M059J (cell line): ENCODE measurements at places on chromosomes 3 and 15.

DNA sequence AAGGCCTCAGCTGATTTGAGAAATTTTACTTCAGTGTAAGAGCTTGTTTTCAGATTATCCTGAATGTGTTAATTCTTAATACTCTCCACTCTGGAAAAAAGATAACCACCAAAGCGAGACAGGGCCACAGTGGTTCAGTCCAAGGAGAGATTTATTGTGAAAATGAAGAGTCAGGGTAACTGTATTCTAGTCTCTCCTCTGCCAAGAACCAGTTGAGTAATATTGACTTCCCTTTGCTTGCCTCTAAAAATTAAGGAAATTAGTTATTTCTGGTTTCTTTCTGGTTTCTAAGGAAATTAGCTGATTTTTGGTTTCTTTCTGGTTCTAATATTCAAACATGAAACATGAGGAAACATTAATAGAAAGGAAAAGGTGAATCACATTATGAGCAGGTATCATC, 34.9 kb downstream of the PPP1R2 start:
- DNase-seq = no peak

- no peak for DNase-seq
These were observed 42.2 kb downstream of the SV2B start for GRCh38 chr15:91142106-91142744.

DNA sequence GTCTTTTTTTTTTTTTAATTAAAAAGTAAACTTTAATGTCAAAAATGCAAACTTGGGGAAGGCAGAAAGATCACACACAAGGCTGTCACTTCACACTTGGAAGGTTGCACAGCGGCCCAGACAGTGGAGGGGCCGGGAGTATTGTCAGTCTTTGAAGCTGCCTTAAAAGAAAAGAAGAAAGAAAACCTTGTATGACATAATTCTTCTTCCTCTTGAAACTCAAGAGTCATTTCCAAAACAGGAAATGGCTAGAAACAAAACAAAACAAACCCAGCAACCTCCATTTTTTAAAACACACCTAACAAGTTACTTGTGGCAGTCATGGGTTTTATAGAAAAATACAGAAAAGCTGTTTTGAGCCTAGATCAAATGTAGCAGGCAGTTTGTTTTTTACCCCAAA, 68.1 kb upstream of the MAGI1 start:
- DNase-seq = no peak

GRCh38 chr3:185406121-185406620, 43.2 kb downstream of the MAP3K13 start:
- no peak for DNase-seq

DNA sequence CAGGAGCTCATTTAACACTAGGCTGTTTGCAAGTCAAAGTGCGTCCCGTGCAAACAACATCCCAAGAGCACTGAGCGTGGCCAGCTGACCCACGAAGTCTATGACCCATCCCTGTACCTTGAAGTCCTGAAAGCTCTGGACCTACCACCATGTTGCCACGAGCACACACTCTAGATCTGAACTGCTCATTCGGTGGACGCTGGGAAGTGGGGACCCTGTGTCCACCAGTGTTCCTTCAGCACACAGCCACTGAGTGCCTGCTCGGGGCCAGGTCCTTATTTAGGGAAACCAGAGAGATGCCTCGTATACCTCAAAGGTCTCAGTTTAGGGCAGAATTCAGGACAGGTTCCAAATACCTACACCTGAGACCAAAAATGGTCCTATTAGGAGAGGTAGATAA, 236.9 kb downstream of the XXYLT1 start:
- DNase-seq = no peak

DNA sequence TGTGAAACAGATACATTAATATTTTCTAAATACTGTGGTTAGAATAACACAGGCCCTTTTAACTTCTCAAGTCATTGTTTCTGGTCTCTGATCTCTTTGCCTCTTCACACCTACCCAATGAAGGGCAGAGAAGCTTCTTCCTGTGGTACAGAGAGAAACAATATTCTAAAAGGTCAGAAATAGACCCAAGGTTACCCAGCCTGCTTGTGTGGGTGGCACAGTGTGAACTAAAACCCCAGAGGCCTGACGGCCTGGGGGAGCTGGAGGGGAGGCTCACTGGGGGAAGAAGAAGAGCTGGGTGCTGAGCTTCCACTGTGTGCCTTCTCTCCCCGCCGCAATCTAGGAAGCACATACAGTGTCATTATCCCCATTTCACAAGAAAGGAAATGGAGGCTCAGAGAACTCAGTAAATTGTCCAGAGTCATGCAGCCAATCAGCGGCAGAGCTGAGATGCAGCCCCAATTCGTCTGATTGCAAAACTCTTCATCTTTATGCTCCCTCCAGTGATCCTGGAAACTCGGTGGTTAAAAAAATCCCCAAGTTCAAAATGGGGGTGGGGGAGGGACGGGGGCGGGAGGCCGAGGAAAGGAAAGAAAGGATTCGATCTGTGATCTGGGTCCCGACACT, 64.1 kb upstream of the HEG1 start:
- no peak for DNase-seq

- DNase-seq = no peak
These were observed 43.1 kb downstream of the LRRN1 start for GRCh38 chr3:3842356-3842755.

DNA sequence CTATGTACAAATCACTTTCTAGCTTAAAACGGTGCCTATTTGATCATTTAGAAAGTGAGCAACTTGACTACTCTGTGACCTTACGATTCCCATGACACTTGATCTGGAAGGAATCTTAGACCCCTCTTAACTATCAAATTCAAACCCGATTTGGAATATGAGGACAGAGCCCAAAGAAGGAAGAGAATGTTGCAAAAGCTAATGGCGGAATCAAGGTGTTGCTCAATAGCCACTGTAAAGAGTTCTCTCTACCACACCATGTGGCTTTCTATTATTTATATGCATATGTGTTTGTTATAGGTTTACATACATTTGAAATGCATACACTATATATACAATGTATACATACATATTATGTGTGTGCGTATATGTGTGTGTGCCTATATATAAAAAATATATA, 39.9 kb downstream of the PYDC2 start:
- DNase-seq = no peak

GRCh38 chr3:179961071-179961702, 75.5 kb downstream of the PEX5L start:
- no peak for DNase-seq

DNA sequence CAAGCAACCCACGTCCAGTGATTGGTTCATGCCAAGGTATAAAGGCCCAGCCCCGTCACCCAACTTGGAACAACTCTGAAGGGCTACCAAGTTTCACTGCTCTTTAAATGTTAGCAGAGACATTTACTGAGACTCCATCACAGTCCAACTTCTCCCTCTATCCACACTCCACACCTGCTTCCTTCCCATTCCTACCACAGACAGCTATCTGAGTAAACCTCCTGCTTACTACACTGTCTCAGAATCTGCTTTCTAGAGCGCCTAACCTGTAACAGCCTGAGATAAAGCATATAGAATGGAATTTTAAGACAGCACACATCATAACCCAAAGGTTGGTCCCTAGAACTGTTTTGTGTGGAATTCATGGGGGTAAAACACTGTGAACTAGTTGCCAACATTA, 106.5 kb downstream of the THRB start:
- DNase-seq = no peak

DNA sequence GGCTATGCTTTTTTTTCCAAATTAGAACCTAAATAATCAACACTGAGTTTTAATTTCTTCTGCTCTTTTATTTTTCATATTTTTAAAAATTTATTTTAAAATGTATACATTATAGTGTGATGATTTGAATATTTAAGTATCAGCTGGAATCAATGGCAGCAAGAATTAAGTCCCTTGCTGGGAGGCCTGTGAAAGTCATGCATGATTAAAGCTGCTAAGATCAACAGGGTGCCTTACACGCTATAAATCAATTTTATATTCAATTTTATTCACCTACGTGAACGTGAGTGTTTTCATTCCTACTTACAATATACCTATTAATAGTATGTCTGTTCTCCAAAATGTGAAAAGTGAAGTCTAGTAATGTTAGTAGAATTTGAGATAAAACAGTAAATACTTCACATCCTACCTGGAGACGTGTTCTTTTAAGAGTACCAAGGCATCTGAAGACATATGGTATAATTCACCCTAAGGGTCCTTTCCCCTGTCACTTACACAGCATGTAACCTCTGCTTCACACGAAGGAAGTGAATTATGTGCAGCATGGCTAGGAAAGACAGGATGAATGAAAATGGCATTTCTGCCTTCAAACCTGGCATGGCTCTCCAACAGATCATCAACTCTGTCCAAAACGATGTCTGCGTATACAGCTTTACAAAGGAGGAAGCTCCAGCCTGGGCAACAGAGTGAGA, 640.4 kb upstream of the ROBO1 start:
- DNase-seq = no peak

- no peak for DNase-seq
These were observed 4.8 kb upstream of the CDAN1 start for GRCh38 chr15:42741710-42742109.

DNA sequence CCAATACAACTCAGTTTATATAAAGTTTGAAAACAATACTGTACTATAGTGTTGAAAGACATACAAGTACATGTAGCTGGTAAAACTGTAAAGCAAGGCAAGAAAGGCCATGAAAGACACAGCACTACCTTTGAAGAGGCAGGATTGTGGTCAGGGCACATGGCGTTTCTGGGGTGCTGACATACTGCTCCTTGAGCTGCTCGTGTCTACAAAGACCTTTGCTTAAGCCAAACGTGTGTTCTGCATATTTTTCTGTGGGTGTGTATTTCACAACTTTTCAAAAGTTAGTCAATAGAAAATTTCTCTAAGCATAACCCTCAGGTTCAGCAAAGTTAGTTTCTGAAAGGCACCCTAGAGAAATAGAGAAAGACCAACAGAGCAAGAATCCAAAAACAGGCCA, 14.1 kb upstream of the TOPAZ1 start:
- no peak for DNase-seq

- DNase-seq = no peak
These were observed 73.0 kb upstream of the GOLIM4 start for GRCh38 chr3:168168743-168169142.

- DNase-seq = peak; percentile 26
These were observed 1.6 kb downstream of the PTX3 start for GRCh38 chr3:157438194-157438730.

GRCh38 chr3:110984456-110985250, 87.0 kb upstream of the NECTIN3 start:
- DNase-seq = peak; percentile 52

- DNase-seq = peak; percentile 64
These were observed 65.0 kb downstream of the CEMIP start for GRCh38 chr15:80844011-80844732.

- peak; percentile 60 for DNase-seq
These were observed 74.3 kb upstream of the STAC start for GRCh38 chr3:36305929-36306520.

DNA sequence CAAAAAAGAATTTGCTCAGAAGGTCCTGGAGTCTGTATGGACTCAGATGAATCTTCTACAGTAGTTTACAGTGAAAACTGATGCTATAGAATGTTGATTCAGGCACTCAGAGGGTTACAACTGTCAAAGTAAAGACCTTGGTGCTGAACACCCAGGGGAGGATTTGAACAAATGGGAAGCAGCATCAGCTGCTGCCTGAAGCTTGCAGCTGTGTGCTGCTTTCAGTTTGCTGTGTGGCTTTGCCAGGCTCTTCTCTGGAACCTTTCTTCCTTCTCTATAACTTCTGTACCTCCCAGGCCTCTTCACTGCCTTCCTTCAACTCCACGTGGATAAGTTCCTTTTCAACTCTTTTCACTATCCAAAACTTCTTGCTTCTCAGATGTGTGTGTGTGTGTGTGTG, 214.2 kb downstream of the GRM7 start:
- no peak for DNase-seq

- DNase-seq = peak; percentile 36
These were observed 292.3 kb downstream of the TLE3 start for GRCh38 chr15:69805248-69805953.

DNA sequence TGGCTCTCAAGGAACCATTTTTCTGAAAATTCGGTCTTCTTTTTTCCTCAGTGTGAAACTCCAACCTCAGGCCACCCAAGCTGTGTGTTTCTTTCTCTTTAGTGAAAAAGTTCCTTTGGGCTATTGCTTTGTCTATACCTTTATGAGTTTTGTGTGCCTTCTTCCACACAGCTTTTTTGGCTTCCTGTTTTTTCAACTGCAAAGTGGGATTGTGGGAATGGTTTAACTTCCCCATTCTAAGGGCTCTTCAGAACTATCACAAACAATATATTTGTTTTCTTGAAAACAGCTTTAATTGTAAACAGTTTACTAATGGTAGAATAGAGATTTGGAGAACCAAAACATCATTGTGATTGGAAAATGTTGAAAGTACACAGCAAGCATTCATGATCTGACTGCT, 10.4 kb downstream of the SYN2 start:
- DNase-seq = no peak

- DNase-seq = peak; percentile 43
These were observed 389 bp downstream of the ARPC4 start for GRCh38 chr3:9793161-9793781.

GRCh38 chr3:187072511-187072910, 66.8 kb downstream of the RPL39L start:
- DNase-seq = no peak

- no peak for DNase-seq
These were observed 275.5 kb downstream of the CNTN3 start for GRCh38 chr3:74338998-74339397.

- DNase-seq = peak; percentile 64
These were observed 42.9 kb downstream of the MUC4 start for GRCh38 chr3:195768831-195769303.

GRCh38 chr3:71406972-71407810, 176.3 kb downstream of the FOXP1 start:
- DNase-seq = no peak

GRCh38 chr15:82183121-82184031, 79.2 kb downstream of the EFL1 start:
- DNase-seq = peak; percentile 71

DNA sequence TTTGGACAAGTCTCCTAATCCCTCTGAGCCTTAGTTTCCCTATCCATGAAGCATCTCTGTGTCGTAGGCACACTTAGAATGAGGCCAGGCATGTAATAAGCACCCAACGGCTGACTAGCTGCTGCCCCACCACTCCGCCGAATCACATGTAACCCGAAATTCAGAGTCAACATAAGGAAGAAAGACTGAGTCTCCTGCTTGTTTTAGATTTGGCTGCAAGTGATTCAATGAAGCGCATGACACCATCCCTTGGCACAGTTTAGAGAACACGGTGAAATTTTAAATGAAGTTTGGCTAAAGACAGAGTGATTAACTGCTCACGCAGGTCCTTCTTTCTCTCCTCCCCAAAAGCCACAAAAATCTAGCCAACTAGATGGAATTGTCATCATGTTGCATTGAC, 279.2 kb downstream of the TLE3 start:
- no peak for DNase-seq

DNA sequence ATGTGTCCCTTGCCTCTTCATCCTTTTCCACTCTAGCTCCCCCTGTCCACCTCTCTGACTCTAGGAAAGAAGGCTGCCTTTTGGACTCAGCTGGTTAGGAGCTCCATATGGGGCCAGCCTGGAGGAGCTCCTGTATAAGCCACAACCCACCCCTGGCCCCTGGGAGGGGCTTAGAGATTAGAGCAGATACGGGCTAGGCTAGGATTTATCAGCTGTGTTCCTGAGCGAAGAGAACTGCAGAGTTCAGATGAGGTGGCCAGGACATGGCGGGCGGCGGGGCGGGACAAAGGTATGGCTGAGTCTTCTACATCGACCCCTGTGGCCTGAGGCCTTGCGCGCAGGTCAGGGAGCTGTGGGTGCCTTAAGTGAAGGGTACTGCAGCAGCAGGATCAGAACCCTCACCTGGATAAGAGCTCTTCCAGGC, 7.9 kb downstream of the NBEAL2 start:
- DNase-seq = no peak
